Uterine smooth muscle cell (primary cell): ENCODE measurements at places on chromosomes 13 and 19. TPM values are rescaled to one million over a fixed set of nuclear protein-coding genes. Genes with fewer than 3 reads are reported as not detected.

ZNF534 gene
- total RNA-seq = 0.25 TPM in 1 of 2 replicates, not detected in the other

RAP2A gene
- total RNA-seq = 40.4 and 47.0 TPM in 2 replicates

PROZ gene
- not detected in 2 replicates for total RNA-seq

TRMT1 gene
- 32.5 and 36.4 TPM in 2 replicates for total RNA-seq

SPIB gene
- not detected in 2 replicates for total RNA-seq

ZNF90 gene
- total RNA-seq = 3.1 and 3.7 TPM in 2 replicates

SELENOV gene
- not detected in 2 replicates for total RNA-seq

MRPL54 gene
- 37.2 and 39.9 TPM in 2 replicates for total RNA-seq

KLK10 gene
- not detected in 2 replicates for total RNA-seq

SIAH3 gene
- under 0.01 TPM in 2 replicates for total RNA-seq

CYP2F1 gene
- not detected in 2 replicates for total RNA-seq

F2RL3 gene
- 0.22 TPM in 1 of 2 replicates, not detected in the other for total RNA-seq

ATXN8OS gene
- total RNA-seq = not detected in 2 replicates

AMER2 gene
- under 0.01 TPM in 1 of 2 replicates, not detected in the other for total RNA-seq

EXOC3L2 gene
- not detected in 2 replicates for total RNA-seq

C13orf46 gene
- 0.25 and 0.33 TPM in 2 replicates for total RNA-seq

CCDC70 gene
- total RNA-seq = not detected in 2 replicates

LILRA2 gene
- total RNA-seq = not detected in 2 replicates

ZNF575 gene
- 0.11 and 0.37 TPM in 2 replicates for total RNA-seq

EDDM13 gene
- not detected in 2 replicates for total RNA-seq

FAM216B gene
- not detected in 2 replicates for total RNA-seq

ELANE gene
- not detected in 2 replicates for total RNA-seq

CD22 gene
- 0.25 and 0.55 TPM in 2 replicates for total RNA-seq

THSD8 gene
- total RNA-seq = 0.22 TPM in 1 of 2 replicates, not detected in the other

RNF17 gene
- 0.12 TPM in 1 of 2 replicates, not detected in the other for total RNA-seq

LSM7 gene
- total RNA-seq = 115 and 162 TPM in 2 replicates

KRTDAP gene
- not detected in 2 replicates for total RNA-seq

SLAIN1 gene
- 1.1 and 1.4 TPM in 2 replicates for total RNA-seq

ACTMAP gene
- 0.77 and 1.1 TPM in 2 replicates for total RNA-seq

CADM4 gene
- total RNA-seq = 1.2 and 3.7 TPM in 2 replicates

ANGPTL8 gene
- total RNA-seq = not detected in 2 replicates

RETN gene
- total RNA-seq = not detected in 2 replicates

ICAM5 gene
- 1.8 and 4.6 TPM in 2 replicates for total RNA-seq

NCLN gene
- total RNA-seq = 67.2 and 85.1 TPM in 2 replicates

MYH14 gene
- total RNA-seq = not detected in 2 replicates

SIGLEC8 gene
- total RNA-seq = not detected in 2 replicates

PSG2 gene
- 0.12 TPM in 1 of 2 replicates, not detected in the other for total RNA-seq

MYO16 gene
- total RNA-seq = under 0.01 TPM in 1 of 2 replicates, not detected in the other

FPR1 gene
- 0.11 TPM in 1 of 2 replicates, not detected in the other for total RNA-seq

DNAAF3 gene
- total RNA-seq = 0.33 and 0.75 TPM in 2 replicates

ZNF780B gene
- total RNA-seq = 14.1 and 18.6 TPM in 2 replicates

CYP4F2 gene
- not detected in 2 replicates for total RNA-seq

ANKRD10 gene
- 68.6 and 101 TPM in 2 replicates for total RNA-seq

CCDC8 gene
- 30.4 and 37.2 TPM in 2 replicates for total RNA-seq

FUT2 gene
- total RNA-seq = 0.11 TPM in 1 of 2 replicates, not detected in the other

RDH8 gene
- total RNA-seq = not detected in 2 replicates

ZNF549 gene
- 4.8 and 4.9 TPM in 2 replicates for total RNA-seq

GDF15 gene
- total RNA-seq = 82.9 and 265 TPM in 2 replicates

ZC3H4 gene
- total RNA-seq = 14.8 and 17.6 TPM in 2 replicates

ATP11A gene
- 7.2 and 7.6 TPM in 2 replicates for total RNA-seq

GADD45GIP1 gene
- 26.6 and 36.4 TPM in 2 replicates for total RNA-seq

CPT1C gene
- 15.6 and 25.6 TPM in 2 replicates for total RNA-seq

RNF113B gene
- not detected in 2 replicates for total RNA-seq

ZNF563 gene
- total RNA-seq = 3.0 and 3.8 TPM in 2 replicates

TNNI3 gene
- total RNA-seq = not detected in 2 replicates

HCST gene
- 0.22 and 1.5 TPM in 2 replicates for total RNA-seq

LRRC8E gene
- total RNA-seq = 9.2 and 10.7 TPM in 2 replicates

TEX29 gene
- not detected in 2 replicates for total RNA-seq

CASP14 gene
- not detected in 2 replicates for total RNA-seq
